AG04450 (cell line): ENCODE measurements at places on chromosomes 7 and 10. TPM values are rescaled to one million over a fixed set of nuclear protein-coding genes. Genes with fewer than 3 reads are reported as not detected.

DNA sequence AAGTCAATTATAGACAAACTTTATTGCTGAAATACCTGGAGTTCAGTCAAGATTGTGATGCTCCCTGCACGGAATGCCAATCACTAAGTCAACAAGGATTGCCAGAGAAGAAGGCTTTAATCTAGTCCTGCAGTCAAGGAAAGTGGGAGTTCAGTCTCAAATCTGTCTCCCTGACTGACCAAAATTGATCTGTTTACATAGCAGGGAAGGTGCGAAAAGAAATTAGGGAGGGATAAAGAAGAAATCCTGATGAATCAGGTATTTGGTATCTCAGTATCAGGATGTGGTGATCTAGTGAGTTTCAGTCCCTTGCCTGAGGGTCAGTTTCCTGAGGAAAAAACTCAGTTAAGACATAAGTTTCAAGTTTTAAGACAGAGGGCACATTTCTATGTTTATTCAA is 2.1 kb upstream of the AKR1D1 start:
- DNase-seq = no peak

GRCh38 chr7:71801976-71802375 is 610.2 kb downstream of the CALN1 start:
- DNase-seq = no peak

DNA sequence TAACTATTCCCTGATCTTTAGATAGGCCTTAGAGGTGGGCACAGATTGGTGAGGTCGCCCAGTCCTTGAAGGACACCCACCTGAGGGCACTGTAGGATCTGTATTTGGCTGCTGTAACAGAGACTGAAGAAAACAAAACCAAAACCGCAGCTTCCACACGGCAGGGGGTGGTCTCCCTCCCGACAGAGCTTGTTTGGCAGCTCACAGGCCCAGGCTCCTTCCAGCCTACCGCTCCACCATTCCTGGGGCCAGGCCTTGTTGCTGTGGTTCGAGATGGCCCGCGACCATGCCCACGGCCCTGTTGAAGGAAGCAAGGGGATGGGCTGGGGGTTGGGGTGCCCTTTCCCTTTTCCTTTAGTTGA is 30.4 kb downstream of the ZNF783 start:
- no peak for DNase-seq

GRCh38 chr7:67571026-67571545 is 574.5 kb downstream of the TYW1 start:
- DNase-seq = no peak

GRCh38 chr10:60937022-60937421 is 7.0 kb downstream of the RHOBTB1 start:
- no peak for DNase-seq

PTER gene
- polyA plus RNA-seq = 6.3 and 8.3 TPM in 2 replicates

POU6F2 gene
- polyA plus RNA-seq = not detected in 2 replicates

DNA sequence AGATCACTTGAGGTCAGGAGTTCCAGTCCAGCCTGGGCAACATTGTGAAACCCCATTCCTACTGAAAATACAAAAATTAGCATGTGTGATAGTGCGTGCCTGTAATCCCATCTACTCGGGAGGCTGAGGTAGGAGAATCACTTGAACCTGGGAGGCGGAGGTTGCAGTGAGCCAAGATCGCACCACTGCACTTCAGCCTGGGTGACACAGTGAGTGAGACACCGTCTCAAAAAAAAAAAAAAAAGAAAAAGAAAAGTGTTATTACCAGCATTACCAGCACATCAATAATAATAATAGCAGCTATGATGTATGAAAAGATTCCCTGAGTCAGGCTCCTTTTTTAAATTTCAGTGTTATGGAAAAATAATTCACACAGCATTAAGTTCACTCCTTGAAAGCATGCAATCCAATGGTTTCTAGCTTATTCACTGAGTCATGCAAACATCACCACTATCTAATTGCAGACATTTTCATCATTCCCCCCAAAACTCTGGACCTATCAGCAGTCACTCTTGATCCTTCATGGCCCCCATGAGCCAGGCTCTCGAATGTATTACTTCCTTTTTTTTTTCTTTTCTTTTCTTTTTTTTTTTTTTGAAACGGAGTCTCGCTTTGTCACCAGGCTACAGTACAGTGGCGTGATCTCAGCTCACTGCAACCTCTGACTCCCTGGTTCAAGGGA is 228.4 kb downstream of the FANK1 start:
- DNase-seq = no peak

LIPK gene
- not detected in 2 replicates for polyA plus RNA-seq

DNA sequence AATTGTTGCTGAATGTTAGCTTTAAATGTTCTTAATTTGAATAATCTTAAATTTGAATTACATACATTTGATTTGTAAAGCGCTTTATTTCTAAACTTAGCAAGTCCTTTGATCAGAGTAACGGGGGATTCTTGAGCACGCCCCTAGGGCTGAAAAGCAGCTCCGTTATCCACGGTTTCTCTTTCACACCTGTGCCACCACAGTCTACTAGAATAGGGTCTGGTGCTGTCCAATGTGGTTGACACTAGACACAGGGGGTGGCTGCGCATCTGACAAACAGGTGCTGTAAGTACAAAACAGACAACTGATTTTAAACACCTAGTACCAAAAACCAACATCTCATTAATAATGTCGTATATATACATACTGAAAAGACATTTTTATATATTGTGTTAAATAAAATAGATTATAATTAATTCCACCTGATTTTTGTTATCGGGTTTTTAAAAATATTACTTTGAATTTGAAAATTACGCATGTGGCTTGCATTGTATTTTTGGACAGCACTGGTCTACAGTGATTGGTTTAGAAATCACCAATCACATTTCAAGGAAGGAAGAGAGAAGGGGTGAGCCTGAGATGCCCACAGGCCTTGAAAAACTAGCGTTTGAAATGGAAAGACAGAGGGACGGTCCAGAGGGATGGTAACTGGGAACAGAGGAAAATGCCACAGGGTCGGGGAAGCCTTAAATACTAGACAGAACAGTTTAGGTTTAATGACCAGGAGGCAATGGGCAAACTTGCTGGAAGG is 7.3 kb downstream of the SEPHS1 start:
- DNase-seq = no peak
